ENCODE measurements at places on chromosomes 5 and 9. TPM values are rescaled to one million over a fixed set of nuclear protein-coding genes. Genes with fewer than 3 reads are reported as not detected.
A peak's percentile ranks its signal among the peaks of the same experiment; 100 is the strongest.

DNA sequence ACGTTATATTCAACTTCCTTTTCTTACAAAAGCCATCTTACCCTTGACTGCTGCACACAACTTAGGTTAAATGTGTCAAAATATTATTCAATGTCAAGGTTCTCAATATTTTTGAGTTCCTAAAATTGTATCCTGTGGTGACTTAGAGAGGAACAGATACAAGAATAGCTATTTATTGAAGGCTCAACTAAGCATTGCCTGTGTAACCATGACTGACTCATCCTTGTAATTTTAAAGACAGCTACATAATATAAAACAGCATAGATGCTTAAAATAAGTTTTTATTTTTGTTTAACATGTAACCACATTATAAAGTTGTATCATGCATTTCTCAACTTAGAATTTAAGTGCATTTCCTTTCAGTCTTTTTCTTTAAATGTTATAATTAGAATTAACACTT lies 312.9 kb upstream of the RGMB start:
- no peak for DNase-seq

- DNase-seq = no peak
These were observed 1913.7 kb upstream of the WWC1 start for GRCh38 chr5:166377756-166378155.

- DNase-seq = no peak
These were observed 8.4 kb downstream of the FNBP1 start for GRCh38 chr9:130034570-130034969.

GRCh38 chr9:3124001-3124400 lies 280.1 kb upstream of the PUM3 start:
- no peak for DNase-seq

DNA sequence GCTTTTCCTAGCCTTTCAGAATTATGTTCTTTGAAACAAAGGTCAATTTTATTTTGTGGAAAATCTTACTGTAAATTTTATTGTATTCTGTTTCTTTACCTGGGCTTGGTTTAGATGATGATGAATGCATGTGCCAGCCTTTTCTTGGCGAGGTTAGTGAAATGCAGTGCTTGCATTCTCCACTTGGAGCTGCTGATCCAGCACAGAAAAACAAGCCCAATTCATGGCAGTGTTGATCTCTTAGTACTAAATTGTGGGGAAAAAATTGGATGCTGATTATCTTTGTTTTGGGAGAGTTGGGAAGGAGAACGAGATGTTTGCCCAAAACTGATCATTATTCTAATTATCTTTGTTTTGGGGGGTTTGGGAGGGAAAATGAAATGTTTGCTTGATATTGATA lies 3.7 kb downstream of the HABP4 start:
- DNase-seq = no peak

GRCh38 chr5:2091921-2092320 lies 209.2 kb upstream of the IRX4 start:
- DNase-seq = no peak

GRCh38 chr5:150340614-150341255 lies 16.8 kb upstream of the TCOF1 start:
- no peak for DNase-seq

DNA sequence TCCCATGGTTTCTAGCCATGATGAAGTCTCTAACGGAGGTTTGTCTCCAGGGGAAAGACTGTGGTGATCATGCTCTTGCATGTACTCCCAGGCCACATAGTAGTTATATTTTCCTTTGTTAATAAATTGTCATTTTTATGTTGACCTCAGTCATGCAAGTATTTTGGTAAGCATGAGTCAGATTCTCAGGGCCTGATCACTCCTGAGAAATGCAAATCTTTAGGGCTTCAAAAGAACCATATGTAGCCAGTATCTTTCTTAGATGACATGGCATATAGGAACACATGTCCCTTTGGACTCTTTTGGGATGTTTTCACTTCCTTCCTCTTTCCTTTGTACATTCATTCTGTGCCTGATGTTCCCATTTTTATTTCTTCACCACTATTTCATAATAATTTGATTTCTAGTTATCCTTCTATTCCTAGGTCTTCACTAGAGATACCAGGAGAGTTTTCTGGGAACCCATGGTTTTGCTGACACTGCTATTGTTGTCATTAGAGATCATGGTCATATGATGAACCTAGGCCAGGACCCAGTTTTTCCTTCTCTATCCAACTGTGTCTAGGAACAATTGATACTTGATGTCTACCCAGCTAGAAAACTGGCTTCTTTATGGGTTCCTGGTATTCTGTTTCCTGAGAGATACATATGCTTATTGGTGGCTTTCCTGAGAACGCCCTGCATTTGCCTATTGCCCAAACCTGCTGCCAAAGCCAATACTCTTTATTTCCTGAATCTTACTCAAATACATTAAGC lies 248.1 kb upstream of the NREP start:
- no peak for DNase-seq

DNA sequence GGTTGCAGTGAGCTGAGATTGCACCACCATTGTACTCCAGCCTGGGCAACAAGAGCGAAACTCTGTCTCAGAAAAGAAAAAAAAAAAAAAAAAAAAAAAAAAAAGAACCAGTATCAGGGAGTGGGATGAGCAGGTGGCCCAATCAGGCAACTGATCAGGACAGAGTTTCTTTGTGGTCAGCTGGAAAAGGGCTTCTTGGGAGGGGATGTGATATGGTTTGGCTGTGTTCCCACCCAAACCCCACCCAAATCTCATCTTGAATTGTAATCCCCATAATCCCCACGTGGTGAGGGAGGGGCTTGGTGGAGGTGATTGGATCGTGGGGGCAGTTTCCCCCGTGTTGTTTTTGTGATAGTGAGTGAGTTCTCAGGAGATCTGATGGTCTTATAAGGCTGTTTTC lies 4.7 kb upstream of the GCNT1 start:
- no peak for DNase-seq

GRCh38 chr5:11046160-11046559 lies 285.1 kb upstream of the DAP start:
- DNase-seq = peak; percentile 13

- DNase-seq = no peak
These were observed 25.9 kb downstream of the BRINP1 start for GRCh38 chr9:119343059-119343990.

GRCh38 chr9:137582286-137582860 lies 3.6 kb upstream of the DPH7 start:
- no peak for DNase-seq

DNA sequence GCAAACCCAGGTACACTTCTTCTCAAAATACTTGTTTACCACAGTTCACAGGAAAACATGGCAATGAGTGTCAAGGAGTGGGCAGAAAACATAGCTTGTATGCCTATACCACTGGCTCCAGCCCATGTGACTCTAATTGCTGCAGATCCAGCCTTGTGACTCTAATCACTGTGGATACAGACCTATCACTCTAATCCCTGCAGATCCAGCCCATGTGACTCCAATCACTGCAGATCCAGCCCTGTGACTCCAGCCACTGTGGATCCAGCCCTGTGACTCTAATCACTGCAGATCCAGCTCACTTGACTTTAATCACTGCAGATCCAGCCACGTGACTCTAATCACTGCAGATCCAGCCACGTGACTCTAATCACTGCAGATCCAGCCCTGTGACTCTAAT lies 366.3 kb upstream of the IRX4 start:
- DNase-seq = no peak

- DNase-seq = no peak
These were observed 106.4 kb upstream of the GPR151 start for GRCh38 chr5:146622391-146622790.

GRCh38 chr9:136757328-136757727 lies 715 bp downstream of the LCN8 start:
- DNase-seq = no peak

- no peak for DNase-seq
These were observed 1.0 kb upstream of the MEF2C start for GRCh38 chr5:88883836-88884607.

GRCh38 chr5:170451747-170452365 lies 52.0 kb upstream of the KCNIP1 start:
- DNase-seq = no peak

GRCh38 chr9:129270205-129270604 lies 92.1 kb upstream of the IER5L start:
- no peak for DNase-seq

THBS4 gene
- 0.31 TPM for total RNA-seq

HTR4 gene
- total RNA-seq = not detected

GPX3 gene
- total RNA-seq = 8.5 TPM

CTXN3 gene
- total RNA-seq = not detected

OGN gene
- total RNA-seq = 0.08 TPM

CARD6 gene
- total RNA-seq = 0.49 TPM

SPINK1 gene
- total RNA-seq = 3.0 TPM

GRM6 gene
- not detected for total RNA-seq

PDGFRB gene
- total RNA-seq = 1.8 TPM

ZNF462 gene
- 34.8 TPM for total RNA-seq

Data from Panc1 (cell line).